CD4-positive, alpha-beta memory T cell (primary cell): ENCODE measurements at places on chromosomes 2 and 18. TPM values are rescaled to one million over a fixed set of nuclear protein-coding genes. Genes with fewer than 3 reads are reported as not detected.

Gene TUBA4B
- not detected for polyA plus RNA-seq

Gene EML6
- polyA plus RNA-seq = not detected

Gene DAW1
- not detected for polyA plus RNA-seq

Gene EVX2
- polyA plus RNA-seq = not detected

DNA sequence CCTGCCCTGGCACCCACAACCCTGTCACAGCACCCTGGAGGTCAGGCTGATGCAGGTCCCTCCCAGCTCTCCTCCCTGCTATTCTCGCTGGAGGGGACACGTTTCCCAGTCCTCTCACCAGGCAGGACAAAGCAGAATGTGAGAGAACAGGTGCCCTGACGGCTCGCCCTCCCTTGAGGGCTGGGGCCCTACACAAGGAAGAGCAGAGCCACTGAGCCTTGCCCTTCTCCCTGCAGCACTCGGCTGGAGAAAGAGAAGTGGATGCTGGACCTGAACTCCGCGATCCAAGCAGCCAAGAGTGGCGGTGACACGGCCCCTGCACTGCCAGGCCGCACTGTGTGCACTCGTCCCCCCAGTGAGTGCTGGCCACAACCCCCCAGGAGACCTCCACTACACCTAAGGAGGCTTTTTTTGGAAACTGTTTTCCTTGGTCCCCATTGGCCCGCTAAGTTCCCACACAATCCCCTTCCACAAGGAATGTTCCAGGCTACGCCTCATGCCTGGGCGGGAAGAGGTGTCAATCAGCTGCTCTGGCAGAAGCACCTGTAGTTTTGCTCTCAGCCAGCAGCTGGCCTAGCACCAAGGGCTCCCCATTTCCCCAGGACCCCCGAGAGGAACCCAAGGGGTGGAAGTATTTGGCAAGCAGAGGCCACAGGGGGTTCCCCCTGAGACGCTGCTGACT is 17.4 kb downstream of the STK25 start:
- DNase-seq = no peak

- DNase-seq = no peak
These were observed 540.5 kb downstream of the SLC4A3 start for GRCh38 chr2:220167956-220168355.

GRCh38 chr2:205751569-205752031 is 69.3 kb downstream of the NRP2 start:
- DNase-seq = no peak

GRCh38 chr2:10064932-10065772 is 15.1 kb downstream of the CYS1 start:
- no peak for DNase-seq
